Brain (organoid and tissue), 16 donors: ENCODE measurements at places on chromosomes 6 and 20.

DNA sequence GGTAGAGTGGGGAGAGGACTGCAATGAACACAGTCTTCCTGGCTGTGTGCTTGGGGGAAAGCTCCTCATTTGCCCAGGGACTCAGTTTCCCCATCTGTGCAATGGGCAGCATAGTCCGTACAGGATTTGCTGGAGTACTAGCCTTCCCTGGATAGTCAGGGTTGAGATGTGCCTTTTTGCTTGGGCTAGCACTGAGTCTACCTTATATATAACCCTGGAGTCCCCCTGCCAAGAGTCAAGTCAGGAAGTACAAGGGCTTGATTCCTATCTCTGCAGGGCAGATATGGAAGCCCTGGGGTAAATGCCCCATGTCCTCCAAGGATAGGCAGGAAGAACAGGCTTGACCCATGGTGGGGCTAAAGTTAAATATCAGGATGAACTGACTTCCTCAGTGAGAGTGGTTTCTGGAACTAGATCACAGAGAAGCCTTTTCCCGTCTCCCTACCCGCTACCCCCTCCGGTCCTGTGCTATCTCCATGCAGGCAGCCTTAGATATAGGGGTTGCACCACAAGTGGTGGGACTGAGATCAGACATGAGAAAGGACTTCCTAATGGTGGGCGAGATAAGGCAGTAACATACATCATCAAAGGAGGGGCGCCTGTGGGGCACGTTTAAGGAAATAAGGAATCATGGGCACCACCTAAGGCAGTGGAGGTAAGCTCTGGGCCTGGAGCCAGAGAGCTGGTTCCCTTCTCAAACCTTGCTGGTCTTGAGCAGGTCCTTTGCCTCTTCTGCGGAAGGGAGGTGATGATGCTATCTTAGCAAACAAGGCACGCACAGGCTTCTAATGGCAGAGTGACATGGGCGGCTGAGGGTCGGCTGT is 157.9 kb downstream of the MRPL14 start:
- DNase-seq: no peak

- no peak for DNase-seq
Observed at GRCh38 chr6:96812077-96812703, 25.1 kb downstream of the GPR63 start.

DNA sequence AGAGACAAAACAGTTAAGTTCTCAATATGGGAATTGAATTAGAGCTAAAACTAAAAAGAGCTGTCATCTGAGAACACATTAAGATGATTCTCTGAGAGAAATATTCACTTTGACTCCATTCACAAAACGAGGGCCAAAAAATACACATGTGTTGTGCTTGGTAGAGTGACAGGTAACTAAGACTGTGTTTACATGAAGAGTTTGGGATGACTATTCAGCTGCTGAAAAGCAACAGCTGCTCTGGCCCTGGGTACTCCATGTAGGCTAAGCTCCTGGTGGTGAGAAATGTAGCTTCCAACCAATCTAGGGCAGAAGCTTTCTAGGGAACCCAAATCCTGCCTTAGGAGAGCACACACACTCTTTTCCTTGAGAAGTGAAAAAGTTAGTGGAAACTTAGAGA is 184.5 kb downstream of the COL21A1 start:
- no peak for DNase-seq

DNA sequence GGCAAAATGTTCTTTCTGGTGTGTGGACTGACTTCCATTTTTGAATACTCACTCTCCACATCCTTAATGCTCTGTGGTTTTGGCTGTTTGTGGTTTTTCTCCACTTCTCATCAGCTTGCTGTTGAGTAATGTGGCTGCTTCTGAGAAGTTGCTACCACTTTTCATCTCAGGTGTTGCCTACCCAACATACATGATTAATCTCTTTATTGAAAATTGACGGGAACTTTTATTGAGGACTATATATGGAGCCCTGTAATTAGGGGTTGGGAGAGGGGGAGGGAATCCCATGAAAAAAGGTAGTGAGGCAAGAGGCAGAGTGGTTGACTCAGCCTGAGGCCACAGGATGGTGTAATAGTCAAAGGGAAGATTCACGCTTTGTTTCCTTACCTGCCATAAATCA is 17.6 kb downstream of the IL22RA2 start:
- DNase-seq: no peak

DNA sequence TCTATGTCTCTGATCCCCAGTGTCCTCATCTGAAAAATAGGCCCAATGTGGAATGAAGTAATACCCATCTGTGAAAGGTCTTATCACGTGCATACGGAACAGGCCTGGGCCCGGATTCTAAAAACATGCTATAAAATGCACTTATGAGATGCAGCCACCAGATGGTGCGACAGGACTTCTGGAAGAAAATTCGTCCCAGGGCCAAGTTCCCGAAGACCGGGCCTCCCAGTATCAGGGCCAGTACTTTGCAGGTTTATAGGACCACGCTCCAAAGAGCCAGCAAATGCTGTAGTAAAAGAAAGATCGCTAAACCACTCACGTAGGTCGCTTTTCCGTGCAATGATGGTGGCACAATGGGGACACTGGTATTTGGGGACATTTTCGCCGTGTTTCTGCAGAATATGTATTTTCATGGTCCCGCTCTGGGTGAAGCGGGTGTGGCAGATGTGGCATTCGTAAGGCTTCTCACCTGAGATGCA is 10.6 kb downstream of the CTCFL start:
- DNase-seq: peak; percentile 76

GRCh38 chr6:122367171-122367570 is 32.3 kb upstream of the HSF2 start:
- no peak for DNase-seq

DNA sequence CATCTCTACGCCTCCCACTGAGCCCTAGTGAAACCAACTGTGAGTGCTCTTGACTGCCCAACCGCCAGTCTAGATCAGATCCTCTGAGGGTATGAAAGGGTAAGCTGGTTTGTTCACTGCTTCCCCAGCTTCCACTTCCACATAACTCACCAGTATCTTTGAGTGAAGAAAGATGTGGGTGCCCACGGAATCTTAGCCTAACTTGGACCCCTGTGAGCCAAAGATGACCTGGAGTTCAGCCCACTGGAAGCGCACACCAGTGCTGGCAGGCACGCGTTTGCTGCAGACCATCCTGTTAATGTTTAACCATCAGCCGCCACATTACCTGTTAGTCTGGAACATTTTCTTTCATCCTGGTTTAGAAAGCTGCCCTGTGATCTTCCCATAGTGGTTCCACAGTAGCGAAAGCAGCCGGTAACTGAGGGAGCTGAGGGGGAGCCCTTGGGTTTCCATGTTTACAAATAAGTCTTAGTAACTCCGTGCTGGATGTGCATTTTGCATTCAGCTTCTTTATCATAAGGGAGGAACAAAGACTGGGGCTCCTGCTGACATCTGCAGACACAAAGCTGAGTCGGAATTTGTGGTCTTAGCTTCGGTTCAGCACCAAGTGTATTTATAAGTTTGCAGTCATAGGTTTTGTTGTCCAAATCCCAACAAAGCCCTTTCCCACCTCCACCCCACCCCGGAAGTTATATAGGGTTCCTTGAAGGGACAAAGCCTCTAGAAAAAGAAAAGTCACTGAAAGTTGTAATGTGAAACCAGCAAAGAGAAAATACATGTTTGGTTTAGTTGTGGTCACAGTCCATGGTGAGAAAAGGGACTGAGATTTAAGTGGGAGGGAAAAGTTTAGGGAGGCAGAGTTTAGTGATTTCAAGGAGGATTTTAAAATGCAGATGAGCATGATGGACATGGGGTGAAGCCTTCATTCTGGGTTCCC is 71.0 kb downstream of the SSR1 start:
- DNase-seq: peak; percentile 48

DNA sequence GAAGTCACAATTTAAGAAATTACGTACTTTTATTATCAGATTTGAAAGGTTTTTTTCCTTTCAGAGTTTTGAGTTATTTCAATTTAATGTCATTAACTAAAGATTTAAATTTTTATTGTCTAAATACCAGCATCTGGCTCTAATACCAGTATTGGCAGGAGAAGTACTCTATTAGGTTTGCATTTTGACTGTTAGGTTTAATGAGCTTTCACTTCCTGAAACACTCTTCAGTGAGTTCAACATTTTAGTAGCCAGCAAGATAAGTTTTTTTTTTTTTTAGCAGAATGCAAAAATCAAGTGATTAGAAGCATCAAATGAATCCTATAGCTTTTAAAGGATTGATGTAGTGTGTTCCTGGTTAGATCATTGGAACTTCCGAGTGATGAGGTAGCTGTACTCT is 34.0 kb upstream of the SCGN start:
- no peak for DNase-seq
